Cerebellar nuclear complex (tissue), 1 donor: ENCODE measurements at places on chromosomes 2 and 18.

- no peak for DNase-seq
These were observed 21.1 kb downstream of the ARHGAP15 start for GRCh38 chr2:143150287-143150686.

DNA sequence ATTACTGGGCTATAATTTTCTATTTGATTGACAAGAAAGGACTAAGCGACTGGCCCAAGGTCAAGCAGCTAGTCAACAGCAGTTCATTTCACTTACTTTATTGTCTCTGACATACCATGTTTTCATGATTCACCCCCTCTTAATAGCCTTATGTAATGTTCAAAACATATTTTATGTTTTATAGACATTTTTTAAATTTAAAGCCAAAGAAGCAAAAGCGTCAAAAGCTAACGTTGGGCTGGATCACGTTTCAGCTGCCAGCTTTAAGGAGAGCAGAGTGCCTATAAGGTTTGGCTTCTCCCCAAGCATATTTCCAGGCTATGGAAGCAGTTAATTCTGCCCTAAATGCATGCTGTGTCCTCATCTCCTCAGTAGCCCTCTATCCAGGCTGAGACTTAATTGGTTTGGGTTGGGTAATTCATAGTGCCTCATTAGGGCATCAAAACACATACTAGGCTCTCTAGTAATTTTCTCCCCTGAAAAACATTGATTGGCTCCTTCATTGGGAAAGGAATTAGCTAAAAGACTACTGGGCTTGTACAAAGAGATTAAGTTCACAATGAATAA lies 94.8 kb upstream of the CREB1 start:
- no peak for DNase-seq

- no peak for DNase-seq
These were observed 223.4 kb downstream of the NCKAP5 start for GRCh38 chr2:133344849-133345248.

- no peak for DNase-seq
These were observed 250.3 kb upstream of the ID2 start for GRCh38 chr2:8431446-8432125.

DNA sequence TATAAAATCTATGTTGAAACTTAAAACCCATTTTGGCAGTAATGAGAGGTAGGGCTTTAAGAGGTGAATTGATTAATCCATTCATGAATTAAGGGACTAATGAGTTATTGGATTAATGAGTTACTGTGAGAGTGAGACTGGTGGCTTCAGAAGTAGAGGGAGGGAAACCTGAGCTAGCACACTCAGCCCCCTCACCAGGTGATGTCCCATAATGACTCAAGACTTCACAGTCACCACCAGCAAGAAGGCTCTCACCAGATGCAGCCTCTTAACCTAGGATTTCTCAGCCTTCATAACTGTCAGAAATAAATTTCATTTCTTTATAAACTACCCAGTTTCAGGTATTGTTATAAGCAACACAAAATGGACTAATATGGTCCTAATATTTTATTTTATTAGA lies 621.7 kb upstream of the ACVR2A start:
- no peak for DNase-seq

DNA sequence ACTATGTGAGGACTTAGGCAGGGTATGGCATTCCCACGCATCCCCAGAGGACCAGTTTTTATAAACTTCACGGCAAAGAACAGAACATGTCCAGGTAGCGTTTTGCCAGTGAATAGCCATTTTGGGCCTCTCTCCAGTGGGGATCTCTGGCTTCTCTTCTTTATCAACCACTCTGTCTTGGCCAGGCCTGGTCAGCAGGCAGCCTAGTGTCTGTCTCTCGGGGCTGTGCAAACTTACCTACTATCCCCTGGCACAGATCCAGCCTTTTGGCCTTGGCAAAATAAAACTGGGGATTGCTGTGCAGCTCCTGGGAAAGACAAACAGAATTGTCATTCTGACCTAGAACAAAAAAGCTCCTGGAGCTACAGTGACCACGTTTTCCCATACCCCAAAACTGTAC lies 14.5 kb downstream of the CAPN14 start:
- DNase-seq, result no peak

DNA sequence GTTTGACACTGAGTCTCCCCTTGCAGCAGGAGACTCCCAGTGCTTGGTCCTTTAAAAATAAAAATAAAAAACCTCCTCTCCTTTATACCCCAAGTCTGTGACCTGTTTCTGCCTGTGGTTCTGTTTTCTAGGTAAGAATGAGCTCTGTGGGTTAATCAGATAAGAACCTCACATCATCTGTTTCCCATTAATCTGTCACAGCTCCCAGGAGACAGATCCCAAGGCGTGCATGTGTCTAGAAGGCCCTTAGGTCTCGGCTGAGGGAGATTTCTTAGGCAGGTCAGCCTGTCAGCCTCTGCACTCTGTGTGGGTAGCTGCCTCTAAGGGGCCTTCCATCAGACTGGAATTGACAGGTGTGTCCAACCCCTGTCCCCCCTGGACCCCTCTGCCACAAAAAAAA lies 80.7 kb downstream of the FHOD3 start:
- DNase-seq, result no peak
